ENCODE measurements at places on chromosomes 7 and 10. TPM values are rescaled to one million over a fixed set of nuclear protein-coding genes. Genes with fewer than 3 reads are reported as not detected.

- DNase-seq = peak; percentile 18
Measured at GRCh38 chr10:61244261-61244775, 208.9 kb downstream of the TMEM26 start.

GRCh38 chr10:124308056-124308645, 110.6 kb downstream of the OAT start:
- no peak for DNase-seq

DNA sequence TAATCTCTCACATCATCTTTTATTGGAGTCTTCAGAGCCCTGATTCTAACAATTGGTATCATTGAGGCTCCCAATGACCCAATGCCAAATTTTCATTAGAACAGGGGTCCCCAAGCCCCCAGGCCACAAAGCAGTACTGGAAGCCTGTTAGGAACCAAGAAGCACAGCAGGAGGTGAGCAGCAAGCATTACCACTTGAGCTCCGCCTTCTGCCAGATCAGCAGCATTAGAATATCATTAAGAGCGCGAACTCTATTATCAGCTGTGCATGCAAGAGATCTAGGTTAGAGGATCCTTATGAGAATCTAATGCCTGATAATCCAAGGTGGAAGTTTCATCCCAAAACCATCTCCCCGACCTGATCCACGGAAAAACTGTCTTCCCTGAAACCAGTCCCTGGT, 23.1 kb downstream of the KIF5B start:
- DNase-seq = no peak

GRCh38 chr7:86814661-86815379, 171.1 kb downstream of the GRM3 start:
- peak; percentile 37 for DNase-seq

GRCh38 chr10:110863361-110863760, 8.4 kb upstream of the PDCD4 start:
- no peak for DNase-seq

- DNase-seq = no peak
Measured at GRCh38 chr10:92593619-92594588, 974 bp downstream of the KIF11 start.

- no peak for DNase-seq
Measured at GRCh38 chr10:43073191-43073590, 3.7 kb upstream of the RET start.

DNA sequence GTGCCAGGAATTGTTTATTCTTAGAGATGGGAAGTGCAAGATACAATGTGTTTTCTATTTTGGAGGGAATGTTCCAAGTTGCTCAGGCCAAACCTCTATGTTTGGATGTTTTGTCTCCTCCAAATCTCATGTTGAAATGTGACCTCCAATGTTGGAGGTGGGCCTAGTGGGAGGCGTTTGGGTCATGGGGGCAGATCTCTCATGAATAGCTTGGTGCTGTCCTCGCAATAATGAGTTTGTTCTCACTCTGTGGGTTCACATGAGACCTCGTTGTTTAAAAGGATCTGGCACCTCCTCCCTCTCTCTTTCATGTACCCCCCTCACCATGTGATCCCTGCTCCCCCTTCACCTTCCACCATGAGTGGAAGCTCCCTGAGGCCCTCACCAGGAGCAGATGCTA, 8.3 kb upstream of the GDF10 start:
- no peak for DNase-seq

DNA sequence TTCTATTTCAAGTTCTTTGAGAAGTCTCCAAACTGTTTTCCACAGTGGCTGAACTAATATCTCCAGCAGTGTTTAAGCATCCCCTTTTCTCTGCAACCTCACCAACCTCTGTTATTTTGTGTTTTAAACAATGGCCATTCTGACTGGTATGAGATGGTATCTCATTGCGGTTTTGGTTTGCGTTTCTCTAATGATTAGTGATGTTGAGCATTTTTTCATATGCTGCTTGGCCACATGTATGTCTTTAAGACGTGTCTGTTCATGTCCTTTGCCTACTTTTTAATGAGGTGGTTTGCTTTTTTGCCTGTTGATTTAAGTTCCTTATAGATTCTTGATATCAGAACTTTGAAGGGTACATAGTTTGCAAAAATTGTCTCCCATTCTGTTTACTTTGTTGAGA, 156.6 kb upstream of the IMMP2L start:
- DNase-seq = no peak

- DNase-seq = peak; percentile 39
Measured at GRCh38 chr10:96642973-96643372, 56.2 kb upstream of the TM9SF3 start.

GRCh38 chr10:102479651-102480050, 22.9 kb downstream of the ACTR1A start:
- no peak for DNase-seq

Gene INSYN2A
- total RNA-seq = 0.51 TPM

Gene VAX1
- total RNA-seq = not detected

Gene DDC
- total RNA-seq = not detected

Gene OPTN
- 29.5 TPM for total RNA-seq

Gene CRTAC1
- total RNA-seq = 2.6 TPM

Gene SFTPA1
- not detected for total RNA-seq

Gene RAPGEF5
- 83.7 TPM for total RNA-seq

Gene COA1
- total RNA-seq = 53.2 TPM

Gene LRIT1
- not detected for total RNA-seq
